D721Med (cell line): ENCODE measurements at places on chromosomes 6 and 20.

GRCh38 chr20:53792946-53793536 lies 199.4 kb upstream of the ZNF217 start:
- no peak for DNase-seq

- DNase-seq: no peak
Observed at GRCh38 chr20:7723284-7723683, 217.0 kb downstream of the HAO1 start.

- DNase-seq: no peak
Observed at GRCh38 chr6:42403421-42403820, 48.3 kb downstream of the TRERF1 start.

GRCh38 chr20:12535316-12535715 lies 473.5 kb upstream of the SPTLC3 start:
- no peak for DNase-seq

GRCh38 chr20:45408646-45409213 lies 641 bp downstream of the DBNDD2 start:
- DNase-seq: no peak

DNA sequence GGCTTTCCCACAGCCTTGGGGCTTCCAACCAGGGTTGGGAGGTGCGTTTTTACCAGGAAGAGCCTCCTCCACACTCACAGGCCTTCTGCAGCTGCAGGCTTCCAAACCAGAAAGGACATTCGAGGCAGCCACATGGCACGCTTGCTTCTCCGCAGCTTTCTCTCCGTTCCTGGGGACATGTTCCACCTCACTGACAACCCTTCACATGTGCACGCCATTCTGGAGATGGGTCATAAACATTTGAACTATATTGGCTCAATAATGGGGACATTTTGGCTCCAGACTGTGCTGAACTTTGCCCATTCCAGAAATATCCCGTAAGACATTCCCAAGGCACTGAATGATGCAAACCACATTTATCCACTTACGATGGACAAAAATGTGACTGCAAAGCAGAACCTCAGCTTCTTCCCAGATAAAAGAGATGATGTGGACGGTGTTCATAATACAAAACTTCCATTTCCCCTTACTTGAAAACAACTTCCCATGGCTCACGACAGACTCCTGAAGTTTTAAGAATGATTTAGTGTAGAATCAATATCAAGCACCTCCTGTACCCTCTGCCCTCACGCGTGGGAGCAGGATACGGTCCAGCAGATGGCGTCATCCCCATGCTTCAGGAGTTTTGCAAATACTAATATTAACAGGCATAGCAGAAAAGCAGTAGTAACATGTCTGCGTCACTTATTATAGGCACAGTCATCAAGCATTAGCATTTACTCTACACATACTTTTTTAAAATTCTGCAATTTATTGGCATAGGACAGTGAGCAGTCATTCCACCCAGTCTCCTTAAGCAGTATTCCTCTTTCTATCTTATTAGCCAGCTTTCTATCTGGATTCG lies 25.4 kb upstream of the FOXF2 start:
- DNase-seq: no peak

- no peak for DNase-seq
Observed at GRCh38 chr6:53342217-53342616, 6.5 kb downstream of the ELOVL5 start.

- DNase-seq: no peak
Observed at GRCh38 chr6:134925800-134926199, 24.1 kb downstream of the ALDH8A1 start.
